ENCODE measurements at places on chromosomes 6 and 20.

GRCh38 chr6:79038061-79038460 lies 40.0 kb downstream of the PHIP start:
- no peak for DNase-seq

DNA sequence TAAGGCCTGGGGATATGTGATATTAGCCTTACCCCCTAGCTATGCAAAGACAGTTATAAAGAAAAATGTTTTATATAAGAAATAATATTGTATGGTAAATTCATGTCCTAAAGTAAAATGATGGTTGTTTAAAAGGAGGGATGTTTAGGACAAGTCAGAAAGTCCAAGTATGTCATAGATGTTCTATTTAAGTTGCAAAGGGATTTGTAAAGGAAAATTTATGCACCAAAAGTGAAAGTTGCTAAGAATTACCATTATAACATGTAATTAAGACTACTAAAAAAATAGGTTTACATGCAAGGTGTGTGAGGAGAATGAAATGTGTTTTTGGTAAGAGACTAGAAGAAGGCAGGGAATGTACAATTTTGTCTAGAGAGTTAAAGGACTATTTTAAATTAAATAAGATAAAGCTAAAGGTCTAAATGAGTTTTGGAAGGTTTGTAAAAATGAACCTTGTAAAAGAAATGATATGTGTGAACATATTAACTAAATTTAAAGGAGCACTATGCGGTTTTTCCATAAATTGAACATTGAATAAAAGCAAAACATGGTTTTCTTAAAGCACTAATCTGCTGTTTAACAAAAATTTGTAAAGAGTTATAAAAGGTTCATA lies 22.7 kb upstream of the GOPC start:
- no peak for DNase-seq

GRCh38 chr20:58976061-58976730 lies 4.9 kb upstream of the NELFCD start:
- no peak for DNase-seq

- DNase-seq = no peak
Observed at GRCh38 chr6:57217270-57217669, 4.8 kb downstream of the RAB23 start.

DNA sequence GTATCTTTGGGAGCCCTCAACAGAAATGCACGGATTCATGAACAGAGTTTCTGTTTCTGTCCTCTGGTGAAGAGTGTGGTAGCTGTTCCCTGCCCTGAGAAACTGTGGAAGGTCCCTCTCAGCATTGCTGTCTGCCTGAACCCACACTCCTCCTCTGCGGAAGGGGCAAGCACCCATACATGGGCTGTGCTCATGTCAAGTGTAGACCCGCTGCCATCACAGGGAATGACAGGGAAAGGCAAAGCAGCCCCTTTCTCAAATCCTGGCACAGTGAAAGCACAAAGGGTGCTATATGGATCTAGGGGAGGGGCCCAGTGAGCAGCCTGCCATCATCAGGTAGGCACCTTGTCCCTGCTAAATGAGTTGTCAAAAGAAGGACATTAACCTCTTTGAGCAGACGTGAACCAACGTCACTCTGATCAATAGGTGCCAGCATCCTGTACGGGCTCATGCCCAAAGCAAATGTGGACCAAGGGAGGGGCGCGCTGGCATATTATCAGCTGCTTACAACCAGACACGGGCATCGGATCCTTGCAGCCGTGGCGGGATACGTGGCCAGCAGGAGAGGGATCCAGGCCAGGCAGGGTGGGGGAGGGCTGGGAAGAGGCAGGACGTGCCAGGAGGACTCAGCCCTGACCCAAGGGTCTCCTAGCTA lies 231.2 kb upstream of the PMEPA1 start:
- no peak for DNase-seq

DNA sequence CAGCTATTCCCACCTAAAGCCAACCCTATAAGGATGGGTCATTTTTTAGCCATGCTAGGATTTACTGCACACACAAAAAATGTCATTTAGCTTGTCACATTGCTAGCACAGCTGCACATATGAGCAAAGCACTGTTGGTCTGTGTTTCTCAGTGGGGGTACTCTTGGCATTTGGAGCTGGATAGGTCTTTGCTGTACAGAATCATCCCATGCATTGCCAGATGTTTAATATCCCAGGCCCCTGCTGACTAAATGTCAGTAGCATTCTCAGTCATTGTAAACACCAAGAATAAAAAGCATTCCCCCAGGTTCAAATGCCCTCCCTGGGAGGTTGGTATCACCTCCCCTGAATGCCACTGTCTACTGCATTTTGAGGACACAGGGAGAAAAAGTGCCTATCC lies 14.6 kb upstream of the LTV1 start:
- no peak for DNase-seq

DNA sequence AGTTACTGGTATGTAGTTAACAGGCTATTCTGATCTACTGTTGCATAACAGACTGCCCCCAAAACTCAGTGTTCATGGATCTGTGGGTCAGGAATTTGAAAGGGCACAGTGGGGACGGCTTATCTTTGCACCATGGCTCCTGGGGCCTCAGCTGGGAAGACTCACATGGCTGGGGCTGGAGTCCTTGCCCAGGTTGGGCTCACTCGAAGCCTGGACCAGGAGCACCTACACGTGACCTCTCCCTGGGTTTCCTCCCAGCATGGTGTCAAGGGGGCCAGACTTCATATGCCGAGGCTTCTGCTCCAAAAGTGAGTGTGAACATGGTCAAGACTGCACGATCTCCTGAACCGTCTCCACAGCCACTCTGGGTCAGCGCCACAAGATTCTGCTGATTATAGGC lies 11.7 kb downstream of the SYNDIG1 start:
- no peak for DNase-seq

DNA sequence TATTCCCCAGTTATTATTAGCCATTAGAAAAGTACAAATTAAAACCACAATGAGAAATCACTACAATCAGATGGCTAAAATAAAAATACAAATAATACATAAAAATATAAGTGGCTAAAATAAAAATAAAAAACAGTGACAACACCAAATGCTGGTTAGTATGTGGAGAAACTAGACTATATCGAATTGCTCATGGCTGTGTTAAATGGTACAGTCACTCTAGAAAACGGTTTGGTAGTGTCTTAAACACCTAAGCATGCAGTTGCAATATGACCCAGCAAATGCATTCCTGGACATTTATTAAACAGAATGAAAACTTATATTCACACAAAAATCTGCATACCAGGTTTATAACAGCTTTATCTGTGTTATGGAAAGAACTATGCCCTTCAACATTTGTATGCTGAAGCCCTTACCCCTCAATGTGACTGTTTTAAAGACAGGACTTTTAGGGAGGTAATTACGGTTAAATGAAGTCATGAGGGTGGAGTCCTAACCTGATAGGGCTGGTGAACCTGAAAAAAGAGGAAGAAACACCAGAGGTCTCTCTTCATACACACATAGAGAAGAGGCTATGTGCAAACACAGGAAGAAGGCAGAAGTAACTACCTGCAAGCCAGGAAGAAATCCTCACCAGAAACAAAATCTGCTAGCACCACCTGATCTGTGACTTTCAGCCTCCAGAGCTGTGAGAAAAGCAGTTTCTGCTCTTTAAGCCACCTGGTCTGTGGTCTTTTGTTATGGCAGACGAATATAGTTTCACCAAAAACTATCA lies 84.9 kb downstream of the ASCC3 start:
- no peak for DNase-seq

DNA sequence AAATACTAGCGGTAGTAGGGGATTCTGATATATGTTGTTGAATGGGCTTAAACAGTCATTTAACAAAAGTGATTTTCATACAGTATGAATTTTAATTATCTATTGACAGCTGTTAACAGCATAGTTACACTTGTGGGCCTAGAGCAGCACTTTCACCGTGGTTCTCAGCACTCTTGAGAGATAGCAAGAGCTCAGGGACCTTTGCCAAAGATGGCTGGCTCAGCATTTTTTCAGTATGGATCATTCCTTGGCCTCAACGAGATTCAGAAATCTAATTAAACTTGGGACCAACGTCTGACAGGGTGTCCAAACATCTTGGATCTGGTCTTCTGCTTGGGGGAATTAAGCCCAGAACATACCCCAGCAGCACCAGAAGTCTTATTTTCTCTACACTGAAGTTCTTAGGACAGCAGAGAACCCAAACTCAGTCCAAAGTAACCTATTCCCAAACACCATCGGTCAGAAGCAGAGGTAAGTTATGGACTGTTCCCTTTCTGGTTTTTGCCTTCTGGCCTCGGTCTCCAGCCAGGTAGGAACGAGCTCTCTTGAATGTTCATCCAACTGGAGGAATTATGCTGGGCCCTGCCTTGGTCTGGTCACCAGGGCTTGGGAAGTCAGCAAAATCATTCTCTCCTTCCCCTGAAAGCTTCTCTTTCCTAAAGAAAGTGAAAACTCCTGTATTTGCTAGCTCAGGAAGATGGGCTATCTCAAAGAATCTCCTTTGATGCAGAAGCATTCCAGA lies 25.7 kb downstream of the PRPH2 start:
- DNase-seq = no peak

- DNase-seq = no peak
Observed at GRCh38 chr20:38723017-38723847, 1.1 kb upstream of the SLC32A1 start.

- no peak for DNase-seq
Observed at GRCh38 chr6:140156131-140156530, 781.7 kb upstream of the CITED2 start.

DNA sequence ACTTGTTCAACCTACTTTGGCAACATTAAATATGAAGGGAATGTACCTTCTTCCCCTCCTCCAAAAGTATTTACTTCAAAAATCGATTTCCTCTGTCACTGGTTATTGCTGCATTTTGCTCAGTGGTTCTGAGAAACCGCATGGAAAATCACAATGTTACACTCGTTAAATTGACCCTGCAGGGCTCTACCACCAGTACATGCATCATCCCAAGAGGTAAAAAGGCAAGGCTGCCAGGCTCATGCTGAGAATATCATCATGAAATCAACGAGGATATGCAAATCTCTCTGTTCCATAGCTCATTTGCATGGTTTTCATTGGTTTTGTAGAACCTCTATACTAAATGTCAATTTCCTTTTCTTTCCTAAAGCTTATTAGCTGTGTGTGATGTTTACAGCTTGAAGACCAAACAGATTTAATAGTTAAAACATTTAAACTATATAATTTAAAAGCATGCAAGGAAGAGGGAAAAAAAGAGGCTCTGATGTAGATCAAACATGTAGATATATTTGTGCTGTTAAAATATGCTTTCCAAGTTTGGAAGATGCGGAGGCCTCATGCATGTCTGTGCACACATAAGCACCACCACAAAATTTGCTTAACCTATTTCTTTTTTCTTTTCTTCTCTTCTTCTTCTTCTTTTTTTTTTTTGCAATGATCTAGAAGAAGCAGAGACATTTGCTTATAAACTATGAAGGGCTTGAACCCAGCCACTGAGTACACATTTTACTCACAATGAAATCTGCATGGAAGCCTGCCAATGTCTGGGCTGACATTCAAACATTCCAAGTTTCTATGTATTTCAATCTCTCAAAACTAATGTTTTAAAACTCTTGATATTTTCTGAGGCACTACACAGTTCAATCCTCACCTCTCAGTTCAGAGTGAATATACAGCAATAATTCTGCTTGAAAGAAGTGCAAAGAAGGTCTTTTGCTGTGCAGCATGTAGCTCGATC lies 194.0 kb downstream of the GMPR start:
- no peak for DNase-seq

- DNase-seq = no peak
Observed at GRCh38 chr6:170535004-170535403, 18.1 kb downstream of the PSMB1 start.

- no peak for DNase-seq
Observed at GRCh38 chr6:6543181-6543879, 45.2 kb upstream of the LY86 start.

DNA sequence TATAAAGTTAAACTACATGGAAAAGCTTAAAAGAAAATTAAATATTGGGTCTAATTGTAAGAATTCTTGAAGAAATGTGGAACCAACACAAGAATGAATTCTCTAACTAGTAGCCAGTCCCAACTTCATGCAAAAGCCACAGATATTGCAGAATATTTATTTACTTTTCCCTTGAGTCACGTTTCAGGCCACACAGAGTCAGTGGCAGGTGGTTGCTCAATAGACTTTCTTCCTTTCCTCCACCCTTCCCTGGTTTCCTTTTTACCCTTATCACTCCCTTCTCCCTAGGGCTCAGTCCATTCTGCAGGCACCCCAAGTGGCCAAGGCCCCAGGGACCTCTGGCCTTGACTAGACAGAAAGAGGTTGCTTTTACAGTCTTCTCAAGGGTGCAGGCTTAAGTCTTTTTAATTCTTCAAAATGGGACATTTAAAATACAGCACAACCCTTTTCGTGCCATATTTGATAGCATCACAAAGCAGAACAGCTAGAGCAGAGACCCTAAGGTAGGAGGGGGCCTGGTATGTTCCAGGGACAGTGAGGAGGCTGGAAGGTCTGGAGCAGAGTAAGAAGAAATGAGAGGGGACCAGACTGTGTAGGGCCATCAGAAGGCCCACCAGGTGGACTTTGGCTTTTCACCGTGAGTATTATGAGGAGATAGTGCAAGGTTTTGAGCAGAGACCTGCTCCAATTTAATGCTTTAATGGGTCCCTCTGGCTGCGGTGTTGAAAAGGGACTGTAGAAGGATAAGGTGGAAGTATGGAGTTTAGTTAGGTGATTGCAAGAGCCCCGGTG lies 65.0 kb downstream of the HDDC2 start:
- no peak for DNase-seq

DNA sequence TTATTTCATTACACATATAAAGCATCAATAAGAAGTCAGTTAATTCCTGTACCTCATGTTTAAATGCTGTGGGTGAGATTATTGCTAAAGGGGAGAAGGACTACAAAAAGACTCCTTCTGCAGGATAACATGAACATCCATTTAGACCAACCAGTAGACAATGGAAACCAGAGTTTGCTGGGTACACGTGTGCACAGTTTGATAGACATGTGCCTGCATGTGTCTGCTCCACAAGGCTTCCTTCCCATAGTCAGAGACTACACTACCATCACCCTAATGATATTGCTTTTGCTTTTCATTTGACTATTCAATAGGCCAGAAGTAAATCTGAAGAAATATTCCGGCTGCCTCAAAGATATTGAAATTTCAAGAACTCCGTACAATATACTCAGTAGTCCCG lies 231.6 kb downstream of the ARHGAP18 start:
- DNase-seq = no peak

GRCh38 chr6:25175681-25176080 lies 103.5 kb upstream of the CARMIL1 start:
- DNase-seq = no peak

- DNase-seq = no peak
Observed at GRCh38 chr6:34709386-34709785, 12.8 kb upstream of the ILRUN start.

DNA sequence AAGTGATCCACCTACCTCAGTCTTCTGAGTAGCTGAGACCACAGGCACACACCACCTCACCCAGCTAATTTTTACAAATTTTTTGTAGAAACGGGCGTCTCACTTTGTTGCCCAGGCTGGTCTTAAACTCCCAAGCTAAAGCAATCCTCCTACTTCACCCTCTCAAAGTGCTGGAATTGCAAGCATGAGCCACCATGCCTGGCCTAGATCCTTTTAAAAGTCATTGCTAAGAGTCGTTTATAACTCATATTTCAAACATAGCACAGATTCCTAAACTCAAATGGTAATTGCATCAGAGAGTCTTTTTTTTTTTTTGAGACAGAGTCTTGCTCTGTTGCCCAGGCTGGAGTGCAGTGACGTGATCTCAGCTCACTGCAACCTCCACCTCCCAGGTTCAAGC lies 7.7 kb upstream of the SAMHD1 start:
- DNase-seq = no peak

GRCh38 chr6:150565945-150566344 lies 33.7 kb upstream of the PLEKHG1 start:
- DNase-seq = no peak

GRCh38 chr20:38883081-38883980 lies 42.9 kb upstream of the FAM83D start:
- no peak for DNase-seq

- DNase-seq = no peak
Observed at GRCh38 chr6:168032005-168032760, 34.7 kb downstream of the KIF25 start.
